ENCODE measurements at places on chromosomes 1 and 21.

- peak; percentile 68 for DNase-seq
Observed at GRCh38 chr1:36446271-36446670, 4.0 kb downstream of the OSCP1 start.

DNA sequence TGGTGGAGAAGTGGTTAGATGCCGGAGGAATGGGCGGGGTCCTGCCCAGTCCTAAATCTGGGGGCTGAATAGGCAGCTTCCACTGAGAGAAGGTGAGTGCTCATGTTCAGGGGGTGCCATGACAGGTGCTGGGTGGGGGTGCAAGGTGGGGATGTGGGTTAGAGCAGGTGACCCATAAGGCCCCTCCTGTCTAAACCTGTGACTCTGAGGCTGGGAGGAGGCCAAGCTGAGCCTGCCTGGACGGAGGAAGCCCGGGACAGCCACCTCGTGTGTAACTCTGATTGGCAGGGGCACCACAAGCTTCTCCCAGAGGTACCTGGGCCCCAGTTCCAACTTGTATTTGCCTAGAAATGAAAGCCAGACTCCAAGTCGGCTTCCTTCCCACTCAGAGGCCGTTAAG is 10.7 kb downstream of the GPR157 start:
- DNase-seq = no peak

GRCh38 chr1:33231166-33231565 is 25.1 kb upstream of the ZNF362 start:
- DNase-seq = no peak

DNA sequence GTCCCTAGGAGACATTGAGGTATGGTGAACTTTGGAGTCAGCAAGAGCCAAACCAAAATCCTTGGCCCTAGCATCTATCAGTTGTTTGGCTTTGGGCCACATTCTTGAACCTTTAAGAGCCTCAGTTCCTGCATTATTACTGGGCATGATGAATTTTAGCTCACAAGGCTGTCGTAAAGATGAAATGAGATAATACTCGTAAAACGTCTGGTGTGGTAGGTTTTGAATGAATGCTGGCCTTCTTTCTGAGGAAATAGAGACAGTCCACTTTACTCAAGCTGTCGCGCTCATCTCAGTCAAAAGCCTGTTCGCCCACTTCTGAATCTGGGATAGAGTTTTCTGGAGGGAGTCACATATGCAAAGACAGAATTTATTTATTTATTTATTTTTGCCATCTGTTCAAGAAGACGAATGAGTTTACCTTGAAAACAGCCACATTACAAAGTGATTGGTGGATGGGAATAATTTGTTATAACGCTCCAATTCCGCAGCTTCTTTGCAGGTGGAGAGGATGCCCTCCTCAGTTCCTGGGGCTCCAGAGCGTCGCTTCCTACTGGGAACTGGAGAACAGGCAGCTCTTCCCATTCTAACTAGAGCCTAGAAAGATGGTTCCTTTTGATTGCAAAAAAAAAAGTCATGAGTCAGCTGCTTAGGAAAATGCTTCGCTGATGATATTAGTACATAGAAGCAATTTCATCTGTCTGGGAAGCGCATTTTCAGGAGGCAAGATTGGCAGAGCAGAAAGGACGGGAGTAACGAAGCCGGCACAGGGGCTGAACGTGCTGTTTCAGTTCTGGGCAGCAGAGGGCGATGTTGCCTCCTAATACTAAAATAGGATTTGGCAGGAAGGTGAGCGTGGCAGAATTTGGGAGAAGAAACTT is 49.9 kb upstream of the CYP2J2 start:
- peak; percentile 78 for DNase-seq

GRCh38 chr1:118202076-118202608 is 17.1 kb upstream of the SPAG17 start:
- DNase-seq = no peak

GRCh38 chr1:240608707-240609106 is 3.2 kb downstream of the GREM2 start:
- DNase-seq = peak; percentile 47

- peak; percentile 42 for DNase-seq
Observed at GRCh38 chr21:26732432-26733221, 112.6 kb downstream of the ADAMTS1 start.

DNA sequence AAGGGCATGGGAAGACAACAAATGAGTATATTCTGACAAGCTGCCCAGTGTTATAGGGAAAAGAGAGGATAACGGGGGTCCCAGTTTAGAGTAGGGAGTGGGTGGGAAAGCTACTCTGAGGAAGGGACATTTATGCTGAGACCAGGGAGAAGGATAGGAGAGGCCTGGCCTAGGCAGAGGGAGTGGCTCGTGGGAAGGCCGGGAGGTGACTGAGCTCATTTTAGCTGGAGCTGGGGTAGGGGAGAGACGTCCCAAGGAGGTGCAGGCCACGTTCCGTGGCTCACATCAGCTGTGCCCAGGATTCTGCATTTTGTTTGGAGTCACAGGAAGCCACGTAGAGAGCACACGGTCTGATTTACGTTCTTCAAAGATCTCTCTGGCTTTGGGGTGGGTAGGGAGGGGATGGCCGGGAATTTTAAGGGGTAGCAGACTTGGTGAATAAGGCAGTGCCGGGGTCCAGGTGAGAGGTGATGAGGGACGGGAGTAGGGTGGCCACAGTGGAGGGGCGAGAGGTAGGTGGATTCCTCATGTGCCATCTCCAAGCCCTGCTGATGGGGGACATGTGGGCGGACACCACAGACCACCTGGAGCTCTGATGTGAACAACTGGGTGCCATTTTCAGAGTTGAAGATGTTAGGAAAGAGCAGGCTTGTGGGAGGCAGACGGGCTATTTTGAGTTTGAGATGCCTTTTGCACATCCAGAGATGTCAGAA is 4.7 kb downstream of the TINAGL1 start:
- DNase-seq = no peak

DNA sequence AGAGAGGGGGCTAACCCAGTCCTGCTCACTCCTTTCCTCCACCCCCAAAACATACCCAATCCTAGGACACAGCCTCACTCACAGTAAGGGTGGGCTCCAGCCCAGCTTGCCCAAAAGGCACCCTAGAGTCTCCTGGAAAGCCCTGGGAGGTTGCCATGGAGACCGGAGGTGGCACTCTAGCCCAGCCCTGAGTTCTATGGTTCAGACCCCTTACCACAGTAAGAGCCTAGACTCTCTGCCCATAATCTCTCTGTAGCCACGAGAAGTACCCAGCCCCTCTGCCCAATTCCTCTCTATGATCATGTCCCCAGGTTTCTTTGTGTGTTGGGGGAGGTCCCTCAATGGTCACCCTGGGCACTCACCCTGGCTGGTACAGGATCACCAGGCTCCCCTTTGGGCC is 14.4 kb downstream of the COL16A1 start:
- no peak for DNase-seq

- DNase-seq = no peak
Observed at GRCh38 chr1:35500439-35500838, 56.8 kb downstream of the KIAA0319L start.

- no peak for DNase-seq
Observed at GRCh38 chr1:169390303-169390702, 22.3 kb downstream of the BLZF1 start.

DNA sequence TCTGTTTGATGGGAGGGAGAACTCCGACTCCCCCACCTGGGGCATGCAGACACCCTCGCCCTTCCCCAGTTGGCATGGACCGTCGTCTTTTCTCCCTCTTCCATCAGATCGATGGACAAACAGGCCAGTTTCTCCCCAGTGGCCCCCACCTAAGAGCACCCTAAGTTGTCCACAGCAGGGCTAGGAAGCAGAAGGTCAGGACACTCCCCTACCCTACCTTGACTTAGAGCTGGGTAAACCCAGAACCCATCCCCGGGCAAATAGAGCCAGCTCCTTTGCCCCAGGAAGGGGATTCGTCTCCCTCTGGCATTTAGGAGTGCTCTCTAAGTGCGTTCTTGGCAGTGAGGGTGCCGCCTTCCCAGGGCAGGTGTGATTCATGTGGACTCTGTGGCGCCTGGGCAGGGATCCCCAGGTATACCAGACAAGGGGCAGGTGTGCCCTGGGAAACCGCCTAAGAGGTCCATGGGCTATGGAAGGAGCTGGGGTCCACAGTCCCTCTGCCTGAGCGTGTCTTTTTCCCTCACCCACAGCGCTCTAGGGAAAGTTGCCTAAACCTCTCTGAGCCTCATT is 2.7 kb upstream of the RUNX3 start:
- DNase-seq = no peak

DNA sequence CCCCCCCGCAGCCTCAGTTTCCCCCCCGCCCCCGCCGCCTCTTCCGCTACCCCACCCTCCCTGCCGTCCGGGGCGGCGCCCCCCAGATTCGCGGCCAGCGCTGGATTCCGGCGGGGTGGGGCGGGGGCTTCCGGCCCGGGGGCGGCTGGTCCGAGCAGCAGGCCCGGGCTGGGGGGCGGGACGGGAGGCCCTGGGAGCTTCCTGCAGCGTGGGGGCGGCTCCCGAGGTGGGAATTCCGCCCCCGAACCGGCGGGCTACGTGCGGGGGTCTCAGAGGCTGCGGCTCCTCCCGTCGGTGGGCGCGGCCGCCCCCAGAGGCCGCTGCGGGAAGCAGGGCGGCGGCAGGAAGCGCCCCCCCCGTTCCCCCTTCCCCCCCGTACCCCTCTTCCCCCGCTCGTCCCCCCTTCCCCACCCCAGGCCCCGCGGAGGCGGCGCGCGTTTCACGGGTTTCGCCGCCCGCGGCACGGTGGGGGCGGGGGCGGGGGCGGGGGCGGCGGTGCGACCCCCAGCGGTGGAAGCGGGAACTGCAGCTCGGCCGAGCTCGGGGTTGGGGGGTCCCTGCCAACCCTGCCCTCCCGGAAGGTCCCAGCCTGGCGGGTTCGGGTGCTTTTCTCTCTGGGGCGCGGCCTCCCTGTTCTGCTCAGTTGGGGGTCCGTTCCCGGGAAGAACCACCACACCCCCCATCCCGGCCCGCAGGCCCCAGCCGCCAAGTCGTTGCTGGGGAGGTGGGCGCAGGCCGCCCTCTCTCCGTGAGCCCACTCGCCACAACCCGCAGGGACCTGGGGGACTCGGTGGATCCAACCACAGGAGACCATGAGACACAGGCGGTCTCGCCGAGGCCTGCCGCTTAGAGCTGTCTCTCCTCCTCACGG is 76.3 kb downstream of the MORN1 start:
- peak; percentile 93 for DNase-seq

- no peak for DNase-seq
Observed at GRCh38 chr1:23977187-23977853, 2.8 kb downstream of the SRSF10 start.

GRCh38 chr1:25831569-25832196 is 11.9 kb downstream of the MTFR1L start:
- no peak for DNase-seq

DNA sequence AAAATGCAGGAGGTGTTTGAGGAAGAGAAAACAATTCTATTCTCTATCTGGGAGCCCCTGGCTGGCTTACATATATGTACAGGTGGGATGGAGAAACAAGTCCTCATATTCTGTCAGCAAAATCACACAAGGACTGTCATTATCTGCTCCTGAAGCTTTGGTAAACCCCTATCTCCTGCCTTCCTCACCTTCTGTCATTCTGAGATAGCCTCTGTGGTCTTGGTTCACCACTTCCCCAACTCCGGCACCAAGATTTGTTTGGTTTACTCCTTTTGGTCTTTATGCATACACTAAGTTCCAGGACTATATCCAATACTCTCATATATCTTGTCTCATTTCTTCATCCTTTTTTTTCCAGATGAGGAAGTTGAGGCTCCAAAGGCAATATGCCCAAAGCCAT is 551.1 kb downstream of the PLPP3 start:
- no peak for DNase-seq

- DNase-seq = no peak
Observed at GRCh38 chr1:4601941-4602340, 52.5 kb upstream of the AJAP1 start.

- DNase-seq = no peak
Observed at GRCh38 chr1:83889707-83890106, 109.2 kb downstream of the TTLL7 start.

- no peak for DNase-seq
Observed at GRCh38 chr1:185070051-185070450, 24.7 kb downstream of the RNF2 start.

- DNase-seq = peak; percentile 55
Observed at GRCh38 chr1:117534995-117535467, 70.8 kb upstream of the TENT5C start.

- DNase-seq = no peak
Observed at GRCh38 chr1:179058487-179059483, 23.1 kb upstream of the TOR3A start.

- no peak for DNase-seq
Observed at GRCh38 chr1:164579381-164579780, 20.4 kb downstream of the PBX1 start.

DNA sequence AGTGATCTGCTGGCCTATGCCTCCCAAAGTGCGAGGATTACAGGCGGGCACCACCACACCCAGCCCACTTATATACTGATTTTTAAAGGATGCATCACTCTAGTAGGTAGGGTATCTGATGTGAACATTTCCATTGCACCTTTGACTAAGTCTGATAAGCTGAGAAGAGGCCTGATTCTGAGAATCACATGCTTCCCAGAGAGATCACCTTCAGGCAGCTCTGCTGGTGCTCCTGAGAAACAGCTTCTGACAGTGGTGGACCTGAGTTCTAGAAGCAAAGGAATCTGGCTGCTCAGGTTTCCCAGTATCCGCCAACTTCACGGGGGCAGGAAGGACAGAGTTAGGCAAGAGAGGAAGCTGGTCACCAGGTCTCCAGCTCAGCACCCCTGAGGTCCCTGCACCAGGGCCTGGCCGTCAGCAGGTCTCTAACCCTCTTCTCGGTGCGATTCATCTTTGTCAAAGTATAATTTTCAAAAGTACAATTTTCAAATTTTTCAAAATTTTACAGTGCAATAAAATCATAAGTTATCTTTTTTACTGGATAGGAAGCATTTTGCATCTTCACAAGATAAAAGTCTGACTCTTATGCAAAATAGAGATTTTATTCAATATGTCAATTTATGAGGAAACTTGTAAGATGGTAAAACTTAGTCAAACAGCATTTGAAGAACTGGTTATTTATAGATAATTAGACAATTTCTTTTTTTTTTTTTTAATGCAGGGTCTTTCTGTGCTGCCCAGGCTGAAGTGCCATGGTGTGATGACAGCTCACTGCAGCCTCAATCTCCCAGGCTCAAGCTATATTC is 25.8 kb upstream of the MPZL1 start:
- no peak for DNase-seq

DNA sequence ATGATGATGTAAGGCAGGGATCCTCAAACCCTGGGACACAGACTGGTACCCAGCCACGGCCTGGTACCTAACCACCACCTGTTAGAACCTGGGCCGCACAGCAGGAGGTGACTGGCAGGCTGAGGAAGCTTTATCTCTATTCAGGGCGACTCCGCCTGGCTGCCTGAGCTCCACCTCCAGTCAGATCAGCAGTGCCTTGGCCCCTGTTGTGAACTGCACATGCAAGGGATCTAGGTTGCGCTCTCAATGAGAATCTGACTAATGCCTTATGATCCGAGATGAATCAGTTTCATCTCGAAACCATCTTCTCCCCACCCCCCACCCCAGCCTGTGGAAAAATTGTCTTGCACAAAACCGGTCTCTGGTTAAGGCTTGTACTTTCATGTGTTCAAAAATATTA is 4.2 kb downstream of the RNPC3 start:
- no peak for DNase-seq

DNA sequence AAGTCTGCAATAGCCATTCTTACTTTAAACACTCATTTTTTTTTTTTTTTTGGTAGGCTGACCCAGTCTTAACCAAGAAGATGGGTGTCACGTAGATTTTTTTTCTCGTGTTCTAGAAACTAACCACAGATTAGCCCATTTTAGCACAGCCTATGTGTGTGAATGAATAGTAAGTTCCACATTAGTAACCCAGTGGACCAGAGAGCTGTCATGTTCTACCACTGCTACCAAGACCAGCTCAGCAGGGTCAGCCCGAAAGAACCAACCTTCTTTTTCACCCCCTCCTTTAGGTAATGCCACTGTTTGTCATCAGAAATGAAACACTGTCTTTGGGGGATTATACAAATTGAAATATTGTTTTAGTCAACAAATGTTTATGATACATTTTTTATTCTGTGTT is 221.1 kb upstream of the PLXNA2 start:
- DNase-seq = no peak

Measured in D341Med (cell line).